ENCODE measurements at places on chromosomes 12 and 14. TPM values are rescaled to one million over a fixed set of nuclear protein-coding genes. Genes with fewer than 3 reads are reported as not detected.

The TIGAR gene
- total RNA-seq: 44.0 TPM

The KRT85 gene
- total RNA-seq: not detected

The LRRK2 gene
- total RNA-seq: 4.5 TPM

DNA sequence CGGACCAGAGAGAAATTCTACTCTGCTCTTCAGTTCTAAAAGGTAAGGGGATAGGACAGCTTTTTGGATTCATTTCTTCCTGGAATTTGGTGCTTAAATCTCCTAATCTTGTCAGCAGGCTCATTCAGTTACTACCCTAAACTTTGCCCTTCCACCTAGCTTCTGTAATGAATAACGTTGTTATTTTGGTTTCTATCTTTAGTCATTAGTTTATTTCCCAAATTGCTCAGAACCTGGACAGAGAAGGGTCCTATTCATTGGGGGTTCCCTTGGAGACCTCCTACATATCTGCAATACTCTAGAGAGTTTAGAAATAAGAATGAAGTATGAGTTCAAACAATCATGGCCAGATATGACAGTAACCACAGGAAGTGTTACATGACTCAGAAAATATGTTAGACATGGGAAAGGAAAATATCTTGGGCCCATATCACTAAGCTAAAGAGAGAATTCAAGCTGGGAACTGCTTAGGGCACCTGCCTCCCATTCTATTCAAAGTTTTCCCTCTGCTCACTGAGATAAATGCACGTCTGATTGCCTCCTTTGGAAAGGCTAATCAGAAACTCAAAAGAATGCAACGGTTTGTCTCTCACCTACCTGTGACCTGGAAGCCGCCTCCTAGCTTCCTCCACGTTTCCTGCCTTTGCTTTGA, 87.9 kb downstream of the GAS2L3 start:
- H3K36me3 ChIP-seq: no peaks in the 10 kb centered on the region
- H3K4me3 ChIP-seq: no peak overlapping the region
- DNase-seq: no peak
- H3K27ac ChIP-seq: no peak overlapping the region
- H3K27me3 ChIP-seq: no peaks in the 10 kb centered on the region
- H3K4me1 ChIP-seq: no peaks in the 10 kb centered on the region

The TAS2R20 gene
- 1.1 TPM for total RNA-seq

All from MCF 10A (cell line).